ENCODE measurements at places on chromosomes 12 and 14.

GRCh38 chr12:96020314-96021003, 14.9 kb downstream of the LTA4H start:
- no peak for DNase-seq

DNA sequence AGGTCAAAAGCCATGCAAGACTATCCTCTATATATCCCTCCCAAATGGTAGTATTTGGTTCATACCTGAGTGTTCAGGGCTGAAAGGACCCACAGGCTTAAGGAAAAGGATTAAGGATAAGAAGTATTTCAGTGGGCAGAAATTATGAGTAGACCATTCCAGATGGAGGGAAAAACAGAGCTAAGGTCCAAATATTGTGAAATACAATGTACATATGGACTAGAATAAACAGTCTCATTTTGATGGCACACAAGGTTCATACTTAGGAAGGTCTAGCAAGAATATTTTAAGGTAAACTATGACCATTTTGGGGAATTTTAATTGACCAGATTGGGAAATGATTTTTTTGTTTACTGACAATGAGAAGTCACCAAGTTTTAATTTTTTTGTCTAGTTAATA, 124.6 kb downstream of the PRKD1 start:
- no peak for DNase-seq

- DNase-seq, result peak; percentile 88
Observed at GRCh38 chr14:65976761-65977404, 509.3 kb upstream of the CCDC196 start.

DNA sequence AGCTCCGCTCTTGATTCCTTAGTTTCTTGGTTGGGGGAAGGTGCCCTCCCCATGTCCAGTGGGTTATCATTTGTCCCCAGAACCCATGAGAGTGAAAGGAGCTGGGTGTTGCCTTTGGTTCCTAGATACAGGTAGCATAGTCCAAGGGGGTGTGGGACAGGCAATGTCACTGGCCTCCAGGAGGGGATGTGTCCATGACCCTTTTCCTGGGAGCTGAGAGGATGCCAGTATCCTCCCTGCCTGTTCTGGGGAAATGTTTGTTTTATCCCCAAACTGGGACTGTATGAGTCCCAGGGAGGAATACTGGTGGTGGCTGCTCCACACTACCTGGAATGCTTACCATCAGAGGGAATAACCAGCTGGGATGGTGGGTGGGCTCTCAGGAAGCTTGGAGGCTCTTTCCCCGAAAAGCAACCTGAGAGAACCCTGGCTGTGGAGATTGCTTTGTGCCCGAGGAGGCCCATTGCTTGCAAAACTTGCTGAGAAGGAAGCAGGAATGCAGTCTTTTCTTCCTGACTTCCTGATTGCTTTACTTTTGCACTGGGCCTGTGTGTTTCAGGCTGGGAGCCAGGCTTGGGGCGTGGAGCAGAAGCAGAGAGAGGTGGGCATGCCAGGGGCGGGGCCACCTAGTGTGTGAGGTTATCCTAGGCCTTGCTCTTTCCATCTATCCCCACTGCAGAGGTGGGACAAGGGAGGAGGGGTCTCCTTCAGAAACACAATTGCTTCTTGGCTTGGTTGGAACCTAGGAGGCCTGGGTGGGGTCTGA, 715 bp upstream of the SLC10A1 start:
- no peak for DNase-seq

GRCh38 chr12:128155571-128155970, 111.4 kb upstream of the TMEM132C start:
- no peak for DNase-seq

GRCh38 chr12:56957229-56958052, at the start of gene RDH16:
TSS of gene RDH16 (minus strand) at chr12:56957608. CDS start at chr12:56957462, 146 bp downstream.
- DNase-seq, result no peak

GRCh38 chr12:111314953-111315539, 53.8 kb downstream of the PHETA1 start:
- DNase-seq, result peak; percentile 33

GRCh38 chr14:77141214-77142004, at the start of gene ZDHHC22:
TSS of gene ZDHHC22 (minus strand) at chr14:77141791. CDS start at chr14:77139738, 2,053 bp downstream.
- DNase-seq, result peak; percentile 54

- no peak for DNase-seq
Observed at GRCh38 chr14:58716706-58717105, 78.9 kb downstream of the DACT1 start.

DNA sequence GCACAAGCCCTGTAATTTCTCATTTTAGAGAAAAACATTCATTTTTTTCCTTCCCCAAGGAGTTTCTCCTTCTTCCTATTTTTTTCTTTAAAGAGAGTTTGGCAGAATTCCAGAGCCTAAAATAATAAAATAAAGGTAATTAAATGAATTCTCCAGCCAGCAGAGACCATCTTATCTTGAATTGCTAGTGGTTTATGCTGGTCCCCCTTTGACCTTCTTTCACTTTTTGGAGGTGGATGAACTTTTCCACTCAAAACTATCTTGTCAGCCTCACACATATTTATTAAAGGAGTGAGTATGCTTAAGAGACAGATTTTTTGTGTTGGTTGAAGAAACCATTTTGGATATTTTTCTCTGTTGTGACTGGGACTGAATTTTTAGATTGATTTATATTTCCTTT, 47.6 kb downstream of the ADIPOR2 start:
- DNase-seq, result no peak

GRCh38 chr14:79841433-79841832, 369.9 kb downstream of the DIO2 start:
- DNase-seq, result no peak

DNA sequence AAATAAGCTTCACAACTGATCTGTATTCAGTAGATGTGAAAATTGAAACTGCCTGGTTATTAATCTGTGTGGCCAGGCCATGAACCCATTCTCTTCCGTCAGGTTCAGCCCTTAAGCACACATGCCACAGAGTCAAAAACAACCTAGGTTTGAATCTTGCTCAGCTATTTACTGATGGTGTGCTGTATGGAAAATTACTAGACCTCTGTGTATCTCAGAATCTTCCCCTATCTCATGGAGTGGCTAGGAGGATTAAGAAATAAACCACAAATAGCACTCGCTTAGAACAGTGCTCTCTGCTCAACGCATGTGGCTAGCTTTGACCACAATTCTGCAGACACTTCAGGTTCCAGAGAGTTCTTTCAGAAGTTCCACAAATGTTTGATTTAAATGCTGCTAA, 240.7 kb upstream of the PLEKHG7 start:
- no peak for DNase-seq

- no peak for DNase-seq
Observed at GRCh38 chr12:101407049-101407435, 530 bp downstream of the ARL1 start.

- no peak for DNase-seq
Observed at GRCh38 chr12:52249511-52250047, 16.5 kb downstream of the KRT7 start.

DNA sequence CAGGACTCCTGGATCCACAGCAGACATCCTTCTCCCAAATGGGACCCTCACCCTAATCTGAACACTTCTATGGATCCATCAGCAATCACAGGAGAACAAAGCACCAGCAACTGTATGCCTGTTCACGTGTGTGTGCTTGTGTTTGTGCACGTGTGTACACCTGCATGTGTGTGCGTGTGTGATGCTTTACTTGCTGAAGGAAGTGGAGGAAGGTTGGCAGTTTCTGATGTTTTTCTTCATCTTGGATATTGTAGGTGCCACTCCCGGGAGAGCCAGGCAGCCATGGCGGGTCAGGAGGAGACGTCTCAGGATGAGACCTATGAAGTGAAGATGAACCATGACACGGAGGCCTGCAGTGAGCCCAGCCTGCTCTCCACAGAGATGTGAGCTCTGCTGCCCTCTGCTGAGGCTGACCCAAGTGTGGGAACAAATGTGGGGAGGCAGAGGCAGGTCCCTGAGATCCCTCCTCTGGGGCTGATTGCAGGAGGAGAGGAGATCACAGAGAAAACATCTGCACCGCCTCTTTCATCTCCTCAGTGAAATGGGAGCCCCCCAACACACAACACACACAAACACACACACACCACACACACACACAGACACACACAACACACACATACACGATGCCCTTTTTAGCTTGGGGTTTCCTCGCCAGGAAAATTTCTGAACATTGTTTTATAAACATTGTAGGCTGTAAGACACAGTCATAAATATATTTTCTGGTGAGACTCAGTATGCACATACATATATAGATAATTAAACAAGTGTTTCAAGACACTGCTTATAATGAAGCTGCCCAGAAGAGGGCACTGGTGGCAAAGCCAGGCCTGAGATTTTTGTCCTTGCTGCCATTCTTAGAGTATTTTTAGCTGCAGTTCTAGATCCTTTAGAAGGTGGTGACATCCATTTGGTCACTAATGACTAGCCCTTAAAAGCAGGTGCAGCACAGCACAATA, 112.2 kb upstream of the FKBP4 start:
- peak; percentile 54 for DNase-seq

- no peak for DNase-seq
Observed at GRCh38 chr14:51535443-51536044, 116.2 kb upstream of the FRMD6 start.

- DNase-seq, result peak; percentile 97
Observed at GRCh38 chr12:123972457-123973401, at the start of the genes CCDC92 and ZNF664. TSS of gene CCDC92 (minus strand) at chr12:123972831. CDS start at chr12:123944305, 28,526 bp downstream. TSS of gene ZNF664 (plus strand) at chr12:123973215. CDS start at chr12:124012145, 38,930 bp downstream.

DNA sequence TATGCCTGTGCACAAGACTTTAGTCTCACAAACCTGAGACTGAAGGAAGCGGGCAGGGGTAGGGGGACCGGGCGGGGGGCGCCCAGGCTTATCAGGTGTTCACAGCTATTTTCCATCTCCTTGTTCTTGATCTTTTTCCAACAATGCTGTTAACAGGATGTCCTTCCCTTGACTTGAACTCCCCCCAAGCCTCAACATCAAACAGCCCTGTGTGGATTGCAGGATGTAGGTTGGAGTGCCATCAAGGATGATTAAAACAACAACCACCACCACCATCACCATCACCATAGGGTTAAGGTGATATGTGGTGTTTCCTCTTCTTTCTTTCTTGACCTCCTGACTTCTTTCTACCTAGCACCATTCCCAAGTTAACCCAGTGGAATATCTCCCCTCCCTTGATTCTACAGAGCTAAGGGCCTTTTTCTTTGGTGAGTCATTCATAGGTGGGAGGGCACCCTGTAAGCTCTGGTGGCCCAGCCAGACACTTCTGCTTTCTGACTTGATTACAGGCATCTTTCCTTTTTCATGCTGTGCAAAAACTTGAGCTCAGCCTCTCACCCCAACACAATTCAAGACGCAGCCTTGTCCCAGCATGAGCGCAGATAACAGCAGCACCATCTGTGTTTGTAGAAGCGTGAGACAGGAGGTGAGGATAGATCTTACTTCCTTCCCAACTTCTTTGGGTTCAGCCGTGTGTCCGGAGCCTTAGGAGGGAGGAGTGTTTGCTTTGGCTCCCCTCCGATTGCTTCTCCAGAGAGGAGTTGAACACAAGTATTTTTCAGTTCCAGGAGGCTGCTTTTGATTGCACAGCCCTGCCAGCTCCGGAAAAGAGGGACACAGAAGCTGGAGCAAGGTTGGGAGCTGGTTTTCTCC, 26.8 kb downstream of the FLVCR2 start:
- DNase-seq, result no peak

- no peak for DNase-seq
Observed at GRCh38 chr14:75204116-75204515, 27.7 kb upstream of the TMED10 start.
